ENCODE measurements at places on chromosomes 6 and 20.

DNA sequence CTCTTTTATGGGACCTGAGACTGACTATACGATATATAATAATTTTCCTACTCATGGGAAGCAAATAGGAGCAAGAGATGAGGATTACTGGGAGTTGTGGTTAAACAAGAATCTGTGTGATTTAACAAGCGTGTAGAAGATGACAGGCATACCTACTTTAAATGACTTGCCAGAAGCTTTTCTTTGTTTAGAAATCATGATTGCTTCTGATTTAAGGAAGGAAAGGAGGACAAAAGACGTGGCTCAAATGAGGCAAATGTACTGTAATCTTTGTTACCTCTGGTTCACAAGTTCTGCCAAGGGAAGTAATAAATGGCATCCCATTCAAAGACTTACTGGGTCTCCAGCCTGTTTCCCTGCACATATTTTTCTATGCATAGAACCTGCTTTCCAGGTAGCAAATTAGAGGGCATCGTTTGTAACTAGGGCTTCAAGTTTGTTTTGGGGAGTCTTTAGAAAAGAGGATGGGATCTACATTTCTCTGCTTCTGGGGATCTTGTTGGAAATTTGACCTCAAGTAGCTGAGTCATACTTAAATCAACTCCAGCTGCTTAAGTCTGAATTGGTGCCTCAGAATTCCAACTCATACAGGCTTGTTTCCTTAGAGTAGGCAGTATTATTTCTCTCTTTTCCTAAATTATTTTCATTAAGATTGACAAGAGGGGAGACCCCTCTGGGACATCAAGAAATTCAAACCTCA lies 2.9 kb upstream of the TRMT11 start:
- DNase-seq, result peak; percentile 79

GRCh38 chr20:39861381-39861780 lies 827.7 kb downstream of the MAFB start:
- DNase-seq, result no peak

DNA sequence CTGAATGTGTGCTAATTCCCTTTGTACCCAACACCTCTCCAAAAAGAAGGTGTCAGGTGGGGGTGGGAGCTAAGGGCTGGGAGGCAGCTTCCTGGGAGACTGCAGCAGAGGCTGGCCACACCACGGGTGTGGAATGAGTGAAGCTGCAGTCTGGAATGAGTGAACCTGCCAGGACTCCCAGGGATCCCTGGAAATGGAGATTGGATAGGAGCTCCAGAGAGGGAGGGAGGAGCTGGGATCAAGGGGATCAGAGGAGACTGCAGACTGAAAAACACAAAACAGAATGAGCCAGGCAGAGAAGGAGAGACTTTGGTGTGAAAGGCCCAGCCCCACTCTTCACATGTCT lies 387.0 kb upstream of the SULF2 start:
- no peak for DNase-seq

DNA sequence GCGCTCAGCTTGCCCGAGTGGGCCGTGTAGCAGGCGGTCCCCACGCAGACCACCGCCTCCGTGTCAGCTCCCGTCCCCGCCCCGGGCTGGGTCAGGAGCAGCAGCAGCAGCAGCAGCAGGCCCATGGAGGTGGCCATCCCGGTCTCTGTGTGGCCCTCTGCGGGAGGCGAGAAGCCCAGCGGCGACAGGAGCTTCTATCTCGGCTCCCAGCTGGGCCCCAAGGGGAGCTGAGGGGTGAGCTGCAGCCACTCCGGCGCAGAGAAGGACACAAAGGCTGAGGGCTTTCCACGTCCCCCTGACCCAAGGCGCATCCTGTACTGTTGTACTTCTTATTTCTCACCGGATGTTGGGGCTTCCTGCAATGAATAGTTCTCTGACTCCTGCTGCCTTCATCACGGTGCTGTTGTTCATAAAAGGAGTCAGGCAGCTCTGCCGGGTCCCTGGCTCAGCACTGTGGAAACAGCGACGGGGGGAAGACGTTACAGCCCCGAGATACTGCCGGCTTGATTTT lies at the start of gene CD93:
Gene CD93 (minus strand): TSS at position 269 of the 511 bp plus-strand sequence. CDS start 132 bp downstream, at position 137.
- DNase-seq, result no peak

- no peak for DNase-seq
Measured at GRCh38 chr6:1821513-1822183, 211.9 kb downstream of the FOXC1 start.

DNA sequence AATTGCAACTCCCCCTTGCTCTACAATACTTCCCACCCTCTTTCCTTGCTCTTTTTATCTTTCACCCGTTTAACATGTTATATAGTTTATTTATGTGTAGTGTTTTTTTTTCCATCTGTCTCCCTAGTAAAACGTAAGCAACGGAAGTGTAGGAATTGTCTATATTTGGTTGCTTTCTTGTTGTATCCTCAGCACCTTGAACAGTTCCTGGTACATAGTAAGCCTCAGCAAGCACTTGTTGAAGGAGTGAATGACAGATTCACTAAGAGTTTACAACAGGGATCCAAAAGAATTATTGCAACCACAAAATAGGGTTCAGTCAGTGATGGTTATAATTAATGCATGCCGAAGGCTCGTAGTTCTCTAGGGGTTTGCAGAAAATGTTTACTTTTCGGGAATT lies 242.7 kb downstream of the SAMD5 start:
- DNase-seq, result no peak

GRCh38 chr6:156125844-156126243 lies 651.3 kb upstream of the ARID1B start:
- no peak for DNase-seq

GRCh38 chr6:130381459-130382380 lies 15.9 kb downstream of the TMEM200A start:
- no peak for DNase-seq

DNA sequence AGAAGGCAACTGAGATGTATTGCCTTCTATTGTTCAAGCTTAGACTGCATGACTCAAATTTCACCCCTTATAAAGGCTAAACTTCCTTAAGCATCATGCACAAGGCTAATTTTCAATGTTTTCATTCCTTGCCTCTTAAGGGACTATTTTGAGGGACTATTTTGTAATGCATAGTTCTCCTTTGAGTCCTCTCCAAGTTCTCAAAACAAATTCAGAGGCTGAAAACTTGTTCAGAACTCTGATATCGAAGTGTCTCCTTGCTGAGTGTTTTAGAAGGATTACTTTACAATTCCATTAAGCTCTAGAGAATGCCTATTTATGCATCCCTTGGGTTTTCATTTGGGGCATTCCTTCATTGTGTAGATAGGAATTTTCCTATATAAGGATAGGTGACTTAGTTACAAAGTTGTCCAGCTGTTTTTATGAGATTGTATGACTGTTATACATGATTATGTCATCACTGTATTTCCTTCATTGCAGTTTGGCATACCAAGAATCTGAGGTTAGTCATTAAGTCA lies 41.7 kb downstream of the COL19A1 start:
- peak; percentile 47 for DNase-seq

GRCh38 chr6:14920276-14920675 lies 325.6 kb upstream of the JARID2 start:
- DNase-seq, result no peak

GRCh38 chr6:42390228-42390934 lies 61.3 kb downstream of the TRERF1 start:
- no peak for DNase-seq

DNA sequence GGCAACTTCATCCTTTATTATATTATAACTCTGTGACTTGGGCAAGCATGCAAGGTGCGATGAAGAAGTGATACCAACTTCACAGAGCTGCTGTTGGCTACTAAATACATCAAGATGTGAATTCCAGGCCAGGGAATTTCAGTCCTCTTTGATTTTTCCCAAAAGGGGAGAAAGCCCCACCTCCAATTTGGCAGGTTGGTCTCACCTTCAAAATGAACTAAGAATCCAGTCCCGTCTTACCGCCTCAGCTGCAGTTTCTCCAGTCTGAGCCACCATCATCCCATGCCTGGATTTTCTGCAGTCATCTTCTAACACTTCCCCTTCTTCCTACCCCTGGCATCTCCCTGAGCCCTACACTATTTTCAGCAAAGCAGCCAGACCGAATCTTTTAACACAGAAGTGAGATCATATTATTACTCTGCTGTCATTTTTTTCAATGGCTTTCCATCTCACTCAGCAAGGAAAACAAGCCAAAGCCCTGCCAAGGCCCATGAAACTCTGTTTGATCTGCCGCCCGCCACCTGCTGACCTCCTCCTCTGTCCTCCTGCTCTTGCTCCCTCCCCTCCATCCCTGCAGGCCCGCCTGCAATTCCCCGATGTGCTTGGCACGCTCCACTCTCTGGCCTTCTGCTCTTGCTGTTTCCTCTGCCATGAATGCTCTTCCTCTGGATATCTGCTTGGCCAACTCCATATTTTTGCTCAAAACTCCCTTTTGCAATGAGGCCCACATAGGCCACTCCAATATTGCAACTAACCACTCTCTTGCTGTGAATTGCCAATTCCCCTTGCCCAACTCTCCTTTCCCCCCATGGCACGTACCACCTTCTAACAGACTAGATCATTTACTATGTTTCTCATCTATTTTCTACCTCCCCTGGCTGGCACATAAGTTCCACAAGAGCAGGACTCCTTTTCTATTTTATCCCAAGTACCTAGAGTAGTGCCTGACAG lies 46.0 kb upstream of the TAGAP start:
- no peak for DNase-seq

- no peak for DNase-seq
Measured at GRCh38 chr6:43762966-43763695, 6.9 kb upstream of the VEGFA start.

DNA sequence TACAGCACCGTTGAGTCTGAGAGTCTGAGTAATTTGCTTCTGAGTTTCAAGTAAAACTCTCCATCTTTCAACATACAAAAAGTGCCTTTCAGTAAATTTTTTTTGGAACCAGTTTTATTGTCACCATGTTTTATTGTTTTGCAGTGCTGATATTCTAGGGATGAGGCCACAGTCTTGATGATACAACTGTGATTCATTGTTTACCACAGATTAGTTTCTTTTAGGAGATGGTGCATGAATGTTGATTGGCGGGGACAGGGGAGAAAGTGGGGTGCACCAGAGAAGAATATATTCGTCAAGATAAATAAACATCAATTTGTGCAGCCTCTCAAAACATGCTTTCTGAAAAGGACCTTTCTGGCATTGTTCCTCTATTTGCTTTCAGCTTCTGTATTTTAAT lies 109.0 kb downstream of the MCHR2 start:
- DNase-seq, result no peak

- no peak for DNase-seq
Measured at GRCh38 chr6:169156108-169156792, 97.4 kb downstream of the THBS2 start.

DNA sequence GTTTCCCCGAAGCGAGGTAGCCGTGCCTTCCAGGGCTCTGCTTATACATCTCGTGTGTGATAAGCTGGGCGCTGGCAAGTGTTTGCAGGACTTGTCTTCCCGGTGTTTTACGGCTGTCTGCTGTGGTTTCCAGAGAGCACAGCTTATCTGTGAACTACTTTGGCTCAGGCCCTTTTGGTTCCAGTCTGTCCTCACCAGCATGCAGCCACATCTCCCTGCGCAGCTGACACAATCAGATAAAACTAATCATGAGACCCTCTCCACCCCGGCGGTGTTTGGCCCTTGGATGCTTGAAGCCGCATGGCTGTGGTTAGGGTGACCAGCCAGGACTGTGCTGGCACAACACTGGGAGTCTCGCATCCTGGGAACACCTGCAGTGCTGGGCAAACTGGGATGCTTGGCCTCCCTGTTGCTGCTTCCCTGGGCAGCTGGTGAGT lies 241.8 kb upstream of the FOXQ1 start:
- DNase-seq, result no peak

GRCh38 chr20:53934421-53935343 lies 135.7 kb downstream of the BCAS1 start:
- peak; percentile 91 for DNase-seq

- no peak for DNase-seq
Measured at GRCh38 chr6:88472851-88473525, 306.8 kb upstream of the CNR1 start.

DNA sequence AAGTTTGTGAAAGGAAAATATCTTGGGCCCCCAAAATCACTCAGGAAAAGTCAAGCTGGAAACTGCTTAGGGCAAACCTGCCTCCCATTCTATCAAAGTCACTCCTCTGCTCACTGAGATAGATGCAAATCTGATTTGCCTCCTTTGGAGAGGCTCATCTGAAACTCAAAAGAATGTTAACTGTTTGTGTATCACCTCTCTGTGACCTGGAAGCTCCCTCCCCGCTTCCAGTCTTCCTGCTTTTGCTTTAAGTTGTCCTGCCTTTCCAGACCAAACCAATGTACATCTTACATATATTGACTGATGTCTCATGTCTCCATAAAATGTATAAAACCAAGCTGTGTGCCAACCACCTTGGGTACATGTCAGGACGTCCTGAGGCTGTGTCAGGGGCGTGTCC lies 331.4 kb upstream of the QKI start:
- no peak for DNase-seq

GRCh38 chr6:47379328-47379727 lies 69.6 kb upstream of the TNFRSF21 start:
- no peak for DNase-seq

DNA sequence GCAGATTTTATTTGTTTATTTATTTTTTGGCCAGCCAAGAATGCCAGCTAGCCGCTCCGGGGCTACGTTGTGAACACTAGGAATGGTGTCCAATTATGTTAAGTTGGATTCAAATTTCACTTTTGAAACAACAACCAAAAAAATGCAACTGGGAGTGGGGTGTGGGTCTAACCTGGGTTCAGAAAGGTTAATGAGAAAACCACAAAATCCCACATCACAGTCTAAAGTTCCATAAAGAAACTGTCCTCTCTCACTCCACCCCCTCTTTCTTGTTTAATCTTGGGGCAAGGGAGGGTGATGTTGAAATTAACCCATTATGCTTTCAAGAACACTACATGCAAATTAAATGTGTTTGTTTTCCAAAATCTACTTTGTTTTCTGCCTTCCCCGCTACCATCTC lies 77.2 kb downstream of the LINC00237 start:
- no peak for DNase-seq
